A549 treated with AZD2906 at 1 μM for 4 hours (cell line): ENCODE measurements at places on chromosomes 1 and 21. TPM values are rescaled to one million over a fixed set of nuclear protein-coding genes. Genes with fewer than 3 reads are reported as not detected.

ODR4 gene
- total RNA-seq = 12.7 to 16.5 TPM (median 15.3 TPM) in 5 replicates

ADAMTS5 gene
- total RNA-seq = not detected in 5 replicates

HUNK gene
- total RNA-seq = 1.2 to 1.4 TPM (median 1.3 TPM) in 5 replicates

CA6 gene
- total RNA-seq = not detected in 5 replicates

PRKAA2 gene
- 1.5 to 2.0 TPM (median 1.9 TPM) in 5 replicates for total RNA-seq

PATJ gene
- total RNA-seq = 3.5 to 4.6 TPM (median 4.1 TPM) in 5 replicates

RXFP4 gene
- not detected in 5 replicates for total RNA-seq

RIPPLY3 gene
- total RNA-seq = 0.33 to 0.67 TPM (median 0.54 TPM) in 5 replicates

MPL gene
- 0.08 to 0.31 TPM (median 0.17 TPM) in 4 of 5 replicates, not detected in the other for total RNA-seq

TAL1 gene
- total RNA-seq = not detected in 5 replicates

HES4 gene
- total RNA-seq = 17.8 to 65.9 TPM (median 57.8 TPM) in 5 replicates

STXBP3 gene
- total RNA-seq = 16.2 to 28.0 TPM (median 18.1 TPM) in 5 replicates
